ENCODE measurements at places on chromosomes 3 and 15.

DNA sequence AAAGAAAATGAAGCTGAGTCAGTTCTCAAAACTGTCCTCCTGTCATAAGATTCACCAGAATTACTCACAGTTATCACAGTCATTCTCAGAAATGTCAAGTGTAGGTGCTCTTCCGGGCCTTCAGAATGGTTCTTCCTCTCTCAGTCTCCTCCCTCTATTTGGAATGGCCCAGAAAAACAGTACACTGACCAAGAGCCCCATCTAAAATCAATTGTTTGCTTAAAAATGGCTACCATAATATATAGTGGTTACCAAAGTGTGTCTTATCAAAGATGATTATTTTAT is 99.8 kb downstream of the MECOM start:
- DNase-seq: no peak

DNA sequence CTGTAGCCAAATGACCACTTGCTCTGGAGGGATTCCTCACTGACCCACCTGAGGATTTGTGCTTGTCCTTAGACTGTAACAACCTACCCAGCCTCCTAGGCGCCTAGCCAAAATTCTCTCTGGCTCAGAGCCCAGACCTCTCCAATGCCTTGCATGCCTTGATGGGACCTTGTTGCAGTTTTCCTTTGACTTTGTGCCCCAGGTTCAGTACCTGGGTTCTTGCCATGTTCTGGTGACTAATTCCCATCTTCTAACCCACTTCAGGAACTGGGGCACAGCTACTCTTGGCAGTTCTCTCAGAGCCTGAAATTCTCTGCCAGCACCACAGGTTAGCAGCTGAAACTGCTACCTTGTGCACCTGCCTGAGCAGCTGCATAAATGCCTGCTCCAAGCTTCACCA is 27.0 kb upstream of the UBE3A start:
- no peak for DNase-seq

DNA sequence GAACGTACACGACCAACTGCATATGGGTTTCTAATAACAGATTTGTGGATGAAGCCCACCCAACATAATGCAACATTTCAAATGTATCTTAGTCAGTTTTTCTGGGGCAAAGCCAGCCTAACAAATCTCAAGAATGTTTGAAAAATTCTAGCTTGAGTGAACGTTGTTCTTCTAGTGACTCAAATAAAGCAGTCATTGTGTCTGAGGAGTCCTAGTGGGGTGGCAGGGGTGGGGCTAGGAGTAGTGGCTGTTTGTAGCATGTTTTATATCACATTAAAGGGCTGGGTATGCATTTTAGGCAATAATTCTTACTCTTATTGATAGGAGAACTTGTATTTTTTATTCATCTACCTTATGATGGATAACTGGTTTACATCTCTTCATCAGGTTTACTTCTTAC is 6.0 kb downstream of the B3GNT5 start:
- DNase-seq: no peak

DNA sequence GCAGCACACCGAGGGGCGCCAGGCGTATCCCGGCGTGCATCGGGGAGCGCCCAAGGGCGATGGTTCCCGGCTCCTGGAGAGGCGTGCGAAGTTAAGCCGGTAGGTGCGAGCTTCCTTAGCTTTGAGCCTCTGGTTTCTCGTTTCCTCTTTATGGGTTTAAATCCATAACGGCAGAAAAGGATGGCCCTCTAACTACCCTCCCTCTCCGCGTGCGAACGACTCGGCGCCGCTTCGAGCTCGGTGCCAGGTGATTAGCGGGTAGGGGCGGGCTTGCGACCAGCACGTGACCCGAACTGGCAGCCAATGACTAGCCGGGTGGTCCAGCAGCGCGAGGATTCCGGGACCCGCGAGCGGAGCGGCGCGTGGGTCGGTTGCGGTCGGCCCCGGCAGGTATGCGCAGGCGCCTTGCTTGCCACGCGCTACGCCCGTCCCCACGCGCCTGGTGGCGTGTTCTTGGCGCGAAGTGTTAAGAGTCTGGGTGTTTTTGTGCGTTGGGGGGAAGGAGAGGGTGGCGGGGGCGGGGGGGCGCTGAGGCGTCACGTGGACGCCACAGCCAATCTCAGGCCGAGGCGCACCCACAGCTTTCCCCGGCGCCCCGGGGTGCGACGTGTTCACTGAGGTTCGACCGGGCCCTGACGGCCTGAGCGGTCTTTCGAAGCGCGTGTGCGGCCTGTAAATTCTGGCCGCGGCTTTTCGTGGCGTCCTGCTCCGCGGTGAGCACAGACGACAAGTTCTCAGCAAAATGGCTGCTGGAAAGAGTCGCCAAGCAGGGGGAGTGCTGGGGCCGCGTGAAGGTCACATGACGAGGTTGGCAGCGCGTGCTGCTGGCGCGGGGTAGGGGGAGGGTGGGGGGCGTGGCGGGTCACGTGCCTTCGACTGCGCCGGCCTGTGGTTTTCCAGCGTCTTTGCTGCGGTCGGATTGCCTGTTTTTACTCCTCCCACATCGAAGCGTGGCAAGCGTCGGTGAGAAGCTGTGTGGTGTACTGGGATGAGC is 38.7 kb upstream of the MGA start:
- DNase-seq: peak; percentile 43

DNA sequence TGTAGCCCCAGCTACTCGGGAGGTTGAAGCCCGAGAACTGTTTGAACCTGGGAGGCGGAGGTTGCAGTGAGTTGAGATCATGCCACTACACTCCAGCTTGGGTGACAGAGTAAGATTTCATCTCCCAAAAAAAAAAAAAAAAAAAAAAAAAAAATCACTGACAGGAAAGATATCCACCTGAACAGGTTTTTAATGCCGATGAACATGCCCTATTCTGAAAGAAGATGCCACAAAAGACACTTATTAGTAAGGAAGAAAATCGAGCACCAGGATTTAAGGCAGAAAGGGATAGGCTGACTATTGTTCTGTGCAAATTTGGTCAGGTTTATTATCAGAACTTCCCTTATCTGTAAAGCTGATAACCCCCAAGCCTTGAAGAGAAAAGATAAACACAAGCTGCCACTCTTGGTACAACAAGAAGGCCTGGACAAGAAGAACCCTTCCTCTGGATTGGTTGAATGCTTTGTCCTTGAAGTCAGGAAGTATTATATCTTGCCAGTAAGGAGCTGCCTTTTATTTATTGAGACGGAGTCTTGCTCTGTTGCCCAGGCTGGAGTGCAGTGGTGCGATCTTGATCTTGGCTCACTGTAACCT is 2.7 kb upstream of the PARP16 start:
- no peak for DNase-seq

- DNase-seq: no peak
These were observed 52.9 kb downstream of the GASK1A start for GRCh38 chr3:43031889-43032545.

Measured in NCI-H748 treated with DMSO at 0.1 percent for 48 hours (cell line).